ENCODE measurements at places on chromosomes 1 and 21.

GRCh38 chr1:183806125-183806524 is 1.2 kb downstream of the RGL1 start:
- DNase-seq: no peak

DNA sequence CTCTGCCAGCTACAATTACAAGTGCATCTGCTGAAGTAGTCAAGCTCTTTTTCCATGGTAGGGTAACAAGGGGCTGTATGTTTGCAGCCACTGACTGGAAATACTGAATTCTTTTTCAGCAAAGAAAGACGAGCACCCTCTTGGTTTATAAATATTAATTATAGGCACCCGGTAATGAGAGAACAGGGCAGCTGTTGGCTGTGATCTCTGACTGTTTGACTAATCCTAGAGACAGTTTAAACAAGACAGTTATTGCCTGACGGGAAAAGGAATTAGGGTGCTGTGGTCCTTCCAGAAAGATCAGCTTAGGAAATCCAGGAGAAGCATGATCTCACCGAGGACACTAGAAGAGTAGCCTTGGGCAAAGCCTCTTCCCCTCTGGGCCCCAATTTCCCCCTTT is 183.7 kb upstream of the ZC3H12A start:
- no peak for DNase-seq

GRCh38 chr1:55388960-55389359 is 173.8 kb upstream of the USP24 start:
- DNase-seq: no peak

DNA sequence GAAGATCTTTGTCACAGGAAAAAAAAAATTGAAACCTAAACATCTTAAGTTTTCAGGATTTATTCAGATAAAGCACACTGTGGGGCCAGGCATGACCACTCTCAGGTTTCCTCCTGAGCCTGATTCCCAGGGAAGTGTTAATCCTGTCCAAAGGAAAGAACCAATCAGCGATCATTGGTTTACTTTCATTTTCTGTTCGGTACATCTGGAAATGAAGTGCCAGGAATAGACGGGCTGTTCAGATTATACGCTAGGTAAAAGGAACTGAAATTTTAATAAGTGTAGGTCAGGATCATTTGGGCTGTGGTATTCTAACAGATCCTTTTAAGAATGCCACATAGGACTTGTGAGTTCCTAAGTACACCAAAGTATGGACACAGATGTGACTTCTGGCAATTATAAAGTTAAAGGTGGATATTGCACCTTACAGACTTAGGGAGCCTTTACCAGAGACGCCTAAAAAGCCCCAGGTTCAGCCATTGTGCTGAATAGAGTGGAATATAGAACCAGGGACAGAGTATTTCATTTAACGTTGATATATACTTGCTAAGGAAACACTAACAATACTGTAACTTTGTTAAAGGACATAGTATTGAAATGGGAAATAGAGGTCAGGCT is 9.3 kb upstream of the CACYBP start:
- peak; percentile 56 for DNase-seq

DNA sequence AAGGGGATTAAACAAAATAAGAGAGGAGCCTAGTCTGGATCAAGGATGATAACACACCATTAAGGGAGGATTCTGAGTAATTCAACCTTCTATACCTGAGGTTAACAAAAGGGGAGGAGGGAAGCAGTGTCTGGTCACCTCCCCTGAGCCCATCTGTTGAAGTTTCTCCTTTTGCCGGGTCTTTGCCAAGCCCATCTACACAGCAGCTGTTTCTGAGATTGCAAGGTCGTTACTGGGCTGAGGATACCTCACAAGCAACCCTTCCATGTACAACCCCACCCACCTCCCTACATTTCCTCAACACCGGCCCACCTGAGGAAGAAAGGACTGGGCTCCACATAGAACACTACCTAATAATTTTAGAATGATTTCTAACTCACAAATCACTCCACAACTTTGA is 26.3 kb downstream of the LRRC52 start:
- no peak for DNase-seq

- DNase-seq: no peak
These were observed 404 bp upstream of the CPLANE2 start for GRCh38 chr1:16237343-16237830.

DNA sequence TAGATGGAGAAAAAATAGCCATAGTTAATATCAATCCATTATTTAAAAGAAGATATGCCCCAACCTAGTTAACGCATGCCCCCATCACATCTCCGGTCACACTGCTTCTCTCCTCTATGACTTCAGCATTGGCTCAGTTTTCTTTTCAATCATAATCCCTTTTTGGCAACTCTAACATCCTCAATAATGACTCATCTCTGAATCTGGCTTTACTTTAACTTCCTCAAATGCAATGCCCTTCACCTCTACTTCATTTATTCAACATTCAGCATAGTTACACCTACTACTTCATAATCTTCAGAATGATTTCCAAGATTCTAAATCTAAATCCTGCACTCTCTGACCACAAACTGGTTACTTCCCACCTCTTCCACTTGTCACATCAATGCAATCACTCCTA is 417.3 kb downstream of the USH2A start:
- no peak for DNase-seq

DNA sequence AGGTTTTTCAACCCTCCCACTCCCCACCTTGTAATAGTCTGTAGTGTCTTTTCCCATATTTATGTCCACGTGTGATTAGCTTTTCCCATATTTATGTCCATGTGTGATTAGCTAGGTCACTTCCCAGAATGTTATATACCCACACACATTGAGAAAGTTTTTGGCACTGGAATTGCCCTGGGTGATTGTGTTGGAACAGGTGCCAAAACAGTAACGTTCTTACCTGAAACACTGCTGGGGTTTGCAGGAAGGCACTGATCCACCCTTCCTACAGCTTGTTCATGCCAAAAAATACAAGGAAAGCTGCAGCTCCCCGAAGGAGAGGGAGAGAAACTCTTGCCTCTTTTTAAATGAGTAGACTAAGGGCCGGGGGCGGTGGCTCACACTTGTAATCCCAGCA is 68.0 kb upstream of the CXADR start:
- DNase-seq: no peak

DNA sequence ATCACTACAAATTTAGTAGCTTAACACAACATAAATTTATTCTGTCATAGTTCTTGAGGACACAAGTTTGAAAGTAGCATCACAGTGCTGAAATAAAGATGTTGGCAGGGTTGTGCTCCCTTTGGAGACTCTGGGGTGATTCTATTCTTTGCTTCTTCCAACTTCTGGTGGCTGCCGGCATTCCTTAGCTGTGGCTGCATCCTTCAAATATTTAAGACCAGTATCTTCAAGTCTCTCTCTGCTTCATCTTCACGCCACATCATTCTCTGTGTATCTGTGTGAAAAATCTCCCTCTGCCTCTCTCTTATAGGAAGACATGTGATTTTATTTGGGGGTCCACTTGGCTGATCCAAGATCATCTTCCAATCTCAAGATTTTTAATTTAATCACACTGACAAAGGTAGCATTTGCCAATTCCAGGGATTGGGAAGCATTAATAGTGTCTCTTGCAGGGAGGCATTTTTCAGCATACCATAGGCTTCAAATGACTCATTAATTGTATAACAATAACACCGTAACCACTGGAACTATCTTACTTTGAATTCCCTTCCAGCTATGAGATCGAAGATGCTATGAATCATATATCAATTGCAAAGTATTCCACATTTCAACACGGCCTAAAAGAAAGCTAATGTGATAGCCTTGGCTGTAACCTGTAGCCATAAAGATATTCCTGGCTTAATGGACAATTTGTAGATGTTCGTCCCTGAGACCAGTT is 74.6 kb downstream of the DPT start:
- DNase-seq: no peak

GRCh38 chr1:242205622-242206489 is 207.0 kb upstream of the MAP1LC3C start:
- no peak for DNase-seq

- DNase-seq: no peak
These were observed 93.3 kb downstream of the SSBP3 start for GRCh38 chr1:54312796-54313316.

DNA sequence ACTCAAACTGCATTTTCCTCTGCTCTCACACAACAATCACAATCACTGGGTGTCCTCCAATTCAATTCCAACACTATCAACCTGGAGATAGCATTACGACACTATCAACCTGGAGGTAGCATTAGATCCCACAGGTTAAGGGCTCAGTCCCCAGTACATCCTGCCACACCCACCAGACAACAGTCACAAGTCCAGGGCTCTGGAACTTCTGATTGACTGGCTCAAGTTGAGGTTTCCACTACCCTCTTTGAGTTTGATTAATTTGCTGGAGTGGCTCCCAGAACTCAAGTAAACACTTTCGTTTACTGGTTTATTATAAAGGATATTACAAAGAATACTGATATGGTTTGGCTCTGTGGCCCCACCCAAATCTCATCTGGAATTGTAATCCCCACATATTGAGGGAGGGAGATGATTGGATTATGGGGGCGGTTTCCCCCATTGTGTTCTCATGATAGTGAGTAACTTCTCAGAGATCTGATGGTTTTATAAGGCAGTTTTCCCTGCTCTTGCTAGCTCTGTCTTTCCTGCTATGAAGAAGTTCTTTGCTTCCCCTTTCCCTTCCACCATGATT is 49.6 kb upstream of the ARHGAP29 start:
- no peak for DNase-seq

DNA sequence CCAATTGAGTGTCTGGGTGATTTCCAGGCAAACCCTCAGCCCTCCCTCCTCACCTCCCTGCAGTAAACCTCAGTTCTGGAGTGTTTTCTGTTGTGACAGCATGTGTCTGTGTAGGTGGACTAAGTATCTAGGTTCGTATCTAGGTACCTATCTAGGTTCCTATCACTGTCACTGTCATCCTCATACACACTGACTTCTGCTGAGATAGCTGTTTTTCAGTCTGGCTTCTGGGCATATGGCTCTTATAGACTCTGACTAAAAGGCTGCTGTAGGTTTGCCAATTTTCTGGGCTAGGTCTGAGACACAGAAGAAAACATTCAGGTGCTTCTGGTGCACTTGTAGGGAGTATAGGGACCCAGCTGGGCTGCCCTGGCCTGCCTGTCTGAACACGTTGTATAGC is 8.1 kb upstream of the TRIM67 start:
- no peak for DNase-seq

GRCh38 chr1:33256471-33257206 is at the start of gene ZNF362:
Gene ZNF362, plus strand, starts transcription at chr1:33256492. Its CDS starts 14,083 bp downstream, at chr1:33270575.
- peak; percentile 85 for DNase-seq

DNA sequence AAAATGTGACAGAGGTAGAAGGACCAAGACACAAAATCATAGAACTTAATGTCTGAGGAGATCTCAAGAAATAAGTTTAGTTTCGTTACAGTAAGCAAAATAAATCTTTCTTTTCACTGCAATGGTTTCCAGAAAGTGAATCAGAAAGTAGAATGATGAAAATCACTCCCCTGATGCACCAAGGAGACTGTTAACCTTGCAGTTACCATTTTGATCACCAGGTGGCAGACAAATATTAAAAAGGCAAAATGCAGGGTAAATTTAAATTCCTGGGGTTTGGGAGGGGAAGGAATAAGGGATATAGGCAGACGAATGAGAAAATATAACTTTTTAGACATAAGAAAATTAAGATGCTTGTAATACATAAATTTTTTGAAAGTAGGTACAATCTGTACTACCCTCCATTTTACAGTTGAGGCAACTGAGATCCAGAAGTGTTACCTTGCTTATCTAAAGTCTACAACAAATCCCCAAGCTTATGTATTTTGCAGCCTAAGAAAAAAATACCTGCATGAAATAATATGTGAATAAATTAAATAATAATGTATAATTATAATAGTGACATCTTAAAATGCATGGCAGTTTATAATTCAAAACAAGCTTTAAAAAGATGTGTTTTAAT is 253.2 kb downstream of the CRB1 start:
- DNase-seq: peak; percentile 71

- DNase-seq: no peak
These were observed 23.6 kb downstream of the SLAMF1 start for GRCh38 chr1:160623227-160623633.

- no peak for DNase-seq
These were observed 69.9 kb downstream of the TNFSF4 start for GRCh38 chr1:173137107-173137706.

- DNase-seq: no peak
These were observed 33.5 kb downstream of the LAMC2 start for GRCh38 chr1:183219616-183220009.

DNA sequence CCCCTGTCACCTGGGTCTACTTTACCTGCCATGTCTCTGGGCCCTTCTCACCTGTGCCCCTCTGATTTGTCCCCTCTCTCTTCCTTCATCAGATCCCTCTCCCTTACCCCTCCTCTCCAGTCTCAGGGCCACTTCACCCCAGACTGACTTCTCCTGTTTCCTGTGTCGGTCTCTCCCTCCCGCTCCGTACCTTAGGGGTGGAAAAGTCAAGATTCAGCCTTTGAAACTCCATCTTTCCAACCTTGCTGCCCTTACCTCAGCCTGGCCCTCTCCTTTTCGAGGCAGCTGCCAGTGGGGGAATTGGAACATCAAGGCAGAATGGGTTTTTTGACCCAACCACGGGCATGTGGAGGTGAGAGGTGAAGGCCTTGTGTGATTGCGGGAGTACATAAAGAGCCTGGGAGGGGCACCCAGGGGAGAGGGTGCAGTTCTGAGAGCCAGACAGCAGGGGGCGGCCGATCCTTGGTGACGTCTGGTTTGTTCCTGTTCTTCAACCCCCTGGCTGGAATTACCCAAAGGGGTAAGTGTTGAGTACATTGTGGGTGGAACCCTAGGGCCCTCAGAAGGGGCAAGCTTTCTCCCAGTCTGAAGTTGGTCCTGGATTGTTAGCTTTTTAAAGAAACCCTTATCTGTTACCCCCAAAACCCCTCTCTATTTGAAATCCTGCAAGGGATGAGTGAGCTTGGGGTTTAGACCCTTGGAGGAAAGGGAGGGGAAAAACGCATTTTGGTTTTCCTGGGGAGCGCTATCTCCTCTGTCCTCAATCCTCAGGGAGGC is 12.3 kb upstream of the DMBX1 start:
- DNase-seq: peak; percentile 88

- DNase-seq: no peak
These were observed 39.9 kb downstream of the KRTAP10-1 start for GRCh38 chr21:44500111-44500510.

DNA sequence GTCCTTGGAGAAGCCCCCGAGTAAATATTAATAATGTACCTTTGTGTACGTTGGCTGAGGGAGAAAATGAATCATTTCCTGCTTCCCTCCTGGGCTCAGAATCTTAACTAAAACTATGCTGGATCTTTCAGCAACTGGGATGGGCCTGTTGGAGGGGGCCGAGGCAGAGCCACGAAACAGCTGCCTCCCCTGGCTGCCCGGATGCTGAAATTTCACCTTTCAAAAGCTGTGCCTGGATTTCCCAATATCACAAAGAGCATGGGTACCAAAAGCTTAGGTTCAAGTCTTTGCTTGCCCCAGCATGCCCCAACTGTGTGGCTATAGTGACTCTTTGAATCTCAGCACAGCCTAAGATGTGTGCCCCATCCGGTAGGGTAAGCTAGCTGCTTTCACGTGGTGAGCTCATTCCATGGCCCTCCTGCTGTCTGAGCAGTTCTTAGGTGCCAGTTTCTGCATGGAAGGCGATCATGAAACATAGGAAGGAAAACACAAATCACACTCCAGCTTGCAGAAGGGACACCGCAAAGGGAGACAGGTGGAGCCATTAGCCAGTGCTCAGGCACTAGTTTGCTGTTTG is 473.5 kb downstream of the PTPRU start:
- DNase-seq: no peak

GRCh38 chr1:22955146-22955545 is 17.5 kb downstream of the LACTBL1 start:
- DNase-seq: no peak

- no peak for DNase-seq
These were observed 2.6 kb upstream of the RNF2 start for GRCh38 chr1:185042737-185043136.
